ENCODE measurements at places on chromosomes 4 and X.

GRCh38 chr4:10007436-10007740, 13.9 kb downstream of the SLC2A9 start:
- DNase-seq = no peak

DNA sequence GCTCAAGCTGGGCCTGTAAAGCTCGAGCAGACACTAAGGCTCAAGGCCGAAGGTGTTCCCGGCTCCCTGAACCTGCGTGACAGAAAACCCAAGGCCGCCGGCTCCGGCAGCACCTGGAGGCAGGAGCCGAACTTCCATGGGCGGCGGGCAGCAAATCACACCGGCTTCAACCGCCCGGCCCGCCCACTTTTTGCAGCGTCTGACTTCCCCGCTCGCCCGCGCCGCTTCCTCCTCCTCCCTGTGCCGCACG, 940 bp upstream of the NSD2 start:
- DNase-seq = peak; percentile 84

- peak; percentile 73 for DNase-seq
These were observed 6.3 kb upstream of the SGMS2 start for GRCh38 chr4:107818301-107818910.

DNA sequence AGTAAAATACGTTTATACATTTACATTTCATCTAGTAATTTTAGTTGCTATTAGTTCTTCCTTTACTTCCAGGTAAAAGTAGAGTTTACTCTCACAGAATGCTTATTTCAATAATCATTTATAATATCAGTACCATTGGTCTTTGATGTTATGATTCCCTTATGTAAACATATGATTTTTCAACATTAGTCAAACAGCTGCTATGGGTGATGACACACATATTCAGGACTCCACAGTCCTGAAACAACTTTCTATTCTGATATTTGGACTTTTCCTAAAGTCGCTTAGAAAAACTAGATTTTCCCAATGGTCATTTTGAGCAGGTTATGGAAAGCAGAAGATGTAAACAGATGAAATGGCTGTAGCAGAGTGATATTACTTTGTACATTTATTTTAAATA, 369.8 kb downstream of the UNC5C start:
- no peak for DNase-seq

DNA sequence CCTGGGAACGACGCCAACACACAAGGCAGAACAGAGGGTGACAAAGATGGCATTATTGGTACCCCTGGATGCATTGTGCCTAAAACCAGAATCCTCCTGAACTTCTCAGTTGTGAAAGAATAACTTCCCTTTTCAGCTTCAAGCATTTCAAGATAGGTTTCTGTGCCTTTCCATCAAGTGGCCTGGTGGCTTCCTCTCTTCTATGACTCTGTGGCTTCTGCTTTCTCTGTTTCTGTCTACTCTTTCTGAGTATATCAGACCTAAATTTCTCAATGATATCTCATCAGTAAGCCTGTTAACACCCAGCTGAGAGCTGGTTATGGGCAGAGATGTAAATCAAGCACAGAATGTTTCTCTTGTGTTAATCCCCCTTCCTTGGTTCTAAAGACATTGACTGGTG, 21.4 kb upstream of the FAM9B start:
- no peak for DNase-seq

DNA sequence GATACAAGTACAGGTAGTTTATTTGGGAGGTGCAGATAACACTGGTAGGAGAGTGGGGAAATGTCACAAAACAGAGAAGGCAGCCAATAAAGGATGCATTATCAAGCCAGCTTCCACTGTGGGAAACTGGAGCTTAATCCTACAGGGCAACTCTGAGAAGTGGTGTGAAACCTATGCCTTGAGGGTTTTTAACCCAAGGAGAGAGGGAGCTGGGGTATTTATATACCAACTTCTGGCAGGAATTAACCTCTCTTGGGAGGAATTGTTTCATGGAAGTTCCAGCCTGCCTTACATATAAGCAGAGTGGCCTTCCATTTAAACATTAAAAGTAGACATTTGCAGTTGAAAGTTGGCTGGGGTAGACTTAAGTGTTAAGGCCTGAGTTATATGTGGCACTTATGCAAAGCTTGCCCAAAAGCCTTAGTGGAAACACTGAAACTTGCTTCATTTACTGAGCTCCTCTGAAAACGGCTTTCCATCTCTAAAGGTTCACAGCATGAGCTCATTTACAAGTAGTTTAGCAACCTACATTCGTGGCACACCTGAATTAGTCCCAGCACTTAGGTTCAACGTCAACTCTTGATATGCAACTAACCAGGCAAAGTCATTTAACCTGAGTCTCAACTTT, 19.2 kb downstream of the MAGEB17 start:
- no peak for DNase-seq

- no peak for DNase-seq
These were observed 285.3 kb upstream of the RASGEF1B start for GRCh38 chr4:81756973-81757372.

GRCh38 chr4:170476351-170476750, 386.6 kb upstream of the AADAT start:
- DNase-seq = no peak

GRCh38 chr4:56330691-56331090, 56.6 kb downstream of the AASDH start:
- DNase-seq = no peak
